ENCODE measurements at places on chromosomes 13 and 19.
A peak's percentile ranks its signal among the peaks of the same experiment; 100 is the strongest.

GRCh38 chr19:43498233-43498842 is 6.2 kb downstream of the PHLDB3 start:
- no peak for DNase-seq

DNA sequence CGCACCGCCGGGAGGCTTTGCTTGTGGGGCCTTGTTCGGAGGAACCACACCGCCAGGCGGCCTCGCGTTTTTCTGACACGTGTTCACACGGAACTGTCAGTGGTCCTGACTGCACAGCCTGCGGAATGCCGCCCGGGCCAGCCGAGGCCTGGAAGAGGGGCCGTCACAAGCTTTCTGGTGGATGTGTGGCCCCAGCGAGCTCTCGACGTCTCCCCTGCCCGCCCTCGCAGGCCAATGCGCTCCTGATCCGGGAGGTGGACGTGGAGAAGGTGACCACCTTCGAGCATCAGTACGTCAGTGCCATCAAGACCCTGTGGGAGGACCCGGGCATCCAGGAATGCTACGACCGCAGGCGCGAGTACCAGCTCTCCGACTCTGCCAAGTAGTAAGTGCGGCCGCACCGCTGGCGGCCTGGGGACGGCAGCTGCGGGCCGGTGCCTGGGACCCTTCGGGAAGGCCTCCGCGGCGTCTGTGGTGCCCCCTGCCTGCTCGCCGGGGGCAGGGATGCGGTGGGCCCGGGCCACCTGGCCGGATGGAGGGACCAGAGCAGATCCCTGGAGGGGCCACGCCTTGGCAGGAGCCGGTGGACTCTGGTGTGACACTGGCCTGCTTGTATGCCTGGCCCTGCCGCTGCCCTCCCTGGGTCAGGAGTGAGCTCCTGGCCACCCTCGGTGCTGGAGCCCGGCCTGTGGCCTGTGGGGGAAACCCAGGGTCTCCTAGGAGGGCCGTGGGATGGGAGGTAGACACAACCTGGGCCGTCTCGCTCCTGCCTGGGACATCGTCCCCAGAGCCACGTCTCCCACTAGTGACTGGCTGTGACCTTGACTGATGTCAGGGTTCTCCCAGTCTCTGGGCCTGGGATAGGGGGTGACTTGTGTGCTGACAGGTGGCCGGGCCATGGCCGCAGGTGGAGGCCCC is 19.2 kb downstream of the GNA11 start:
- no peak for DNase-seq

DNA sequence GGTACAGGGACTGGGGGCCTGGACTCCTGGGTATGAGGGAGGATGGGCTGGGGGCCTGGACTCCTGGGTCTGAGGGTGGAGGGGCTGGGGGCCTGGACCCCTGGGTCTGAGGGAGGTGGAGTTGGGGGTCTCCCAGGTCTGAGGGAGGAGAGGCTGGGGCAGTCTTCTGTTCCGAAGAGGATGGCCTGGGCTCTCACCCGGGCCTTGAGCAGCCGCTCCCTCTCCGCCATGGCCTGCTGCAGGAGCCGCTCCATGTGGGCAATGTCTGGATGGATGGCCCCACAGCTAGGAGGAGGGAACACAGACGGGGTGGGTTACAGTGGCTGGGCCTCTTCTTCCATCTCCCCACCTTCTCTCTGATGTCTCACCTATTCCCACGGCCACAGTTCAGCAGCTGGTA is 18.1 kb downstream of the PHLDB3 start:
- DNase-seq = no peak

DNA sequence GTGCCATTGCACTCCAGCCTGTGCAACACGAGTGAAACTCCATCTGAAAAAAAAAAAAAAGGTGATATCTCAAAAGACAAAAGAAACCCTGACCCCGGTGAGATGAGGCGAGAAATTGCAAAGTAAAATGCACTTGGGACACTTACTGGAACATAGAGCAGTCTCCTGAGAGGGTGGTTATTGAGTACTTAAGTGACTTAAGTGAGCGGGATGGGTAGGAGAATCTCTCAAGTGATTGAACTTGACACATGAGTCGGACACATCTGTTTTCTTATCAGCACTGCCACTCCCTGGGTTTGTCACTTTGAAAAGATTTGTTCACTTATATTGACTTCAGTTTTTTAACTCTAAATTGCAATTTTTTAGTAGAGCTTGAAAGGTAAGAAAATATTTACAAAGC is 2.8 kb downstream of the ZNF429 start:
- DNase-seq = no peak

DNA sequence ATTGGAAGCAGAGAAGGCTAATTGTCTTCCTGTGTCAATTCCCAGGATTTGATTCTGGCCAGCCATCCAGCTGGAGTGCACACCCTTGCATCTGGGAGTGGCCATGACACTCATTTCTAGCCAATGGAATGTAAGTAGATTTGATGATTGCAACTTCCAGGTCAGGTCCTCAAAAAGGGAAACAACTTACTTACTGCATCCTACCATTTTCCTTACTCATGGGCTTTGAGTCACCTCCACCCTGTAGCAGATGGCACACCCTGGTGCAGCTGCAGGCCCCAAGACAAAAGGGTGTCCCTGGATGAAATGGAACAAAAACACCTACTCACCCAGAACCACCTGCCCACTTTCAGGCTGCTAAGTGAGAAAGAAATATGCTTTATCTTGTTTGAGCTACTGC is 27.3 kb upstream of the MPHOSPH8 start:
- no peak for DNase-seq

DNA sequence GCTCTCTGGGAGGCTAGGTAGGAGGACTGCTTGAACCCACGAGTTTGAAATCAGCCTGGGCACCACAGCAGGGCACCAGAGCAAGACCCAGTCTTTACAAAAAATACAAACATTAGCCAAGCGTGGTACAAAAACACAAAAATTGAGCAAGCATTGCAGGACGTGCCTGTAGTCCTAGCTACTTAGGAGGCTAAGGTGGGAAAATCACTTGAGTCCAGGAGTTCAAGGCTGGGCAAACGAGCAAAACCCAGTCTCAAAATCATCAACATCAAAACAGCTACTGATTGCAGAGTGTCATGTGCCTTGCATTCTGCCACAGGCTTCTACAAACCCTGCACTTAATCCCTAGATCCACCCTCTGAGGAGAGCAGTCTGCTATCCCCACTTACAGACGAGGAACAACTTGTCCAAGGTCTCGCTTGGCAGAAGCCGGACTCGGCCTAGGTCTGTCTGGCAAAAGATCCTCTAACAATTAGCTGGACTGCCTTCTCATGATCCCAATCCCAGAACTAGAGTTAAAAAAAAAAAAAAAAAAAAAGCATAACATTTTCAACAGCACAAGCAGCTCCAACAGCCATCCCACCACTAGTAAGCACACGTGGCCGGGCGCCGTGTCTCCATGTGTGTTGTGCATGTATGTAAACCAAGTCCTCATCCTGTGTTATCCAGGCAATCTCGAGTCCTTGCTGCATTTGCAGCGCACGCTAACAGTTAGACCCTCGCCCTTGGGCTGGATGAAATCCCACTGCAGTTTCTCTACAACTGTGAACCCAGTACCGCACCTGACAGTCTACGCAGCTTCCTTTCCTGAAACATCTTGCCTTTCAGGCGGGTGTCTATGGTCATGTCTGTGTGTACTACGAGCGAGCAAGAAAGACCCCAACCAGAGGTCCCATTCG is 2.0 kb downstream of the PPP6R1 start:
- no peak for DNase-seq

DNA sequence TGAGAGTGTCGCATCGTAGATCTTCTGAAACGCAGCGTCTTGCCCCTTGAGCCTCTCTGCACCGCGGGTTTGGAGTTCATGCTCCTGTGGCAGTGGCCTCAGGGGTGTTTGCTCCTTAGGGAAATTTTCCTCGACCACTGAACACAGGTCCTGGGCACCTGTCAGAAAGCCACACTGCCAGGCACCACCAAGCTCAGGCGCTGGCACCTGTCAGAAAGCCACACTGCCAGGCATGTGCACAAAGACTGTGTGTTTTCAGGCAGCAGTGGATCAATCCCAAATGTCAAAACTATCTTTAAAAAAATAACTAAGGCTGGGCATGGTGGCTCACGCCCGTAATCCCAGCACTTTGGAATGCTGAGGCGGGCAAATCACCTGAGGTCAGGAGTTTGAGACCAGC is 87.1 kb downstream of the ATP11A start:
- DNase-seq = no peak

- DNase-seq = no peak
Measured at GRCh38 chr13:75607447-75607846, 28.7 kb upstream of the LMO7 start.

GRCh38 chr13:30045916-30046704 is 195.7 kb upstream of the UBL3 start:
- DNase-seq = no peak

DNA sequence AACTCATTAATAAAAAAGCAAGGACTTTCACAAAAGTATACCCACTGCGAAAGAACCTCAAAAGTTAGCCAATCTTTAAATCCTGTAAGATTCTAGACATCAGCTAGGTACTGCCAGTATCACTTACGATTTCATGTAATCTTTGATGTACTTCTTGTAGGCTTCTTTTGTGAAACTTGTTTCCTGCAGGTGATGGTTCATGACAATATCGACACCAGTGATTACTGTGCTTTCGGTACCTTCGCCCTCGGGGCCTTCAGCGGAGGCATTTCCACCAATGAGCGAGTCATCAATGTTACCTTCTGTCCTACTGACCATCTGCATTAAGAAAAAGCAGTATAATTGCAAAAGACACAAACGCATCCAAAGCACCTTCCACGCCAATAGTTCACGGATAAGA is 1.1 kb downstream of the TPT1 start:
- no peak for DNase-seq

DNA sequence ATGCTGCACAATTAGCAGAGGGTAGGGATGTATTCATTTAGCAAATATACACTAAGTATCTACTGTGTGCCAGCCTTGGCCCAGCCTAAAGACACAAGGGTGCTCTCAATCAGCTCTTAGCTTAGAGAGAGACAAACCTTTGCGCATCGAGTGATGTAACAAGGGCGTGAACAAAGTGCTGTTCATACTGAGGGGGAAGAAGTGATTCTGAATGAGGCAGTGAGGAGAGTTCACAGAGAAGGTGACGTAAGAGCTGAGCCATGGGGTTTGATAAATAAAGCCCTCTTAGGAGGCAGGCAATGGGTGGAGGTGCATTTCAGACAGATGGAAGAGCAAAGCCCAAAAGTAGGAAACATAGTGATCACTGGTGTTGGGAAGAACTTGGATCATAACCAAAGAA is 68.5 kb downstream of the FLT1 start:
- DNase-seq = no peak

- no peak for DNase-seq
Measured at GRCh38 chr13:48574041-48574796, 41.3 kb upstream of the RCBTB2 start.

- DNase-seq = peak; percentile 44
Measured at GRCh38 chr13:27783111-27783510, 9.2 kb upstream of the GSX1 start.
